ENCODE measurements at places on chromosomes 12 and 14.

DNA sequence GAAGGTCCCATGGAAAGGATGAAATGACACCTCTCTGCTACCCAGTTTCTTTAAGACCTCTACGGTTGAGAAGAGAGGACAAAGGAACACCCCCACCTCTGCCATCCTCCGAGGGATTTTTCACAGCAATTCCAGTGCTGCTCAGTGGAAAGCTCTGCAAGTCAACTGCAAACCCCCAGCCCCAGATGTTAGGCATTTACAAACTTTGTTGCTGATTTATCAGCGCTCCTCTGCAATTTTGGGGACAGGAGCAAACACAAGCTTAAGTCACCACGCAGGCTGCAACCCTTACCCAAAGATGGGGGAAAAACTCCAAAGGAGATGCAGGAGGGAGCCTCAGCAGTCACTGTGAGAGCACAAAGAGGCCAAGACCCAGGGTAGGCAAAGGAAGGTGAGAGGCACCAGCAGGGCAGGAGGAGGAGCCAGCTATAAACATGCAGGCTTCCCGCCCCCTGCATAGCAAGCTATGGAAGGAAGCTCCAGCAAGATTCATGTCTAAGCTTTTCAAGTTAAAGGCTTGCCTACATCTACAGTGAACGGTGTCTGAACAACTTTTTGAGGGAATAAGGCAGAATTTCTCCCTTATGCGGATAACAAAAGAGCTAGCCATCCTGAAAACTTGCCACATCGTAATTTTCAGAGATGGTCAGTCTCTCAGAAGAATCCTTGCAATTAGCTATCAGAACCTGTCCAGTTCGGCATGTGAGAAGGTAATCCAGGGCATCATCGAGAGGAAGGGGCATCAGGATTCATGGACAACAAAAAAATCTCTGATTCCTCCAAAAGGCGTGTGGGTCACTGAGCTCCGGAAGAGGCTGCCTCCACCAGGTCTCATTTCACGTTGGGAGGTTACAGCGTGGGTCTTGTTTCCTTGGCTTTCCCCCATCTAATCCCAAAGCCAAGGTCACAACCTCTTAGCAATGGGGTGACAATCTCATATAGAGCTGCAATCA lies 3.9 kb downstream of the CTDSP2 start:
- no peak for DNase-seq

DNA sequence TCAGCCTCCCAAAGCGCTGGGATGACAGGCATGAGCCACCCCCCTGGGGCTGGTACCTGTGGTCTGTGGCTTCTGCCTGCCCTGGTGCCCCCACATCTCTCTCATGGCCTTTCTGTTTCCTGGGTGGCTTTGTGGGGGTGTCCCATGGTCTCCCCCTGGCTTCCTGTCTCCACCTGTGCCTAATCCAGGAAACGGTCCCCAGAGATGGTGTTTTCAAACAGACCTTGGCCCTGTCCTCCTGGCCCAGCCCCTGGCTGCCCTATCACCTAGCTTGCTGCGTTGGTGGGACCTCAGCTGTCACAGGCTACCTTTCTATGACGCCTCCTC lies 18.1 kb downstream of the MEG3 start:
- DNase-seq: no peak

GRCh38 chr12:91928501-91928900 lies 217.1 kb downstream of the BTG1 start:
- DNase-seq: no peak

DNA sequence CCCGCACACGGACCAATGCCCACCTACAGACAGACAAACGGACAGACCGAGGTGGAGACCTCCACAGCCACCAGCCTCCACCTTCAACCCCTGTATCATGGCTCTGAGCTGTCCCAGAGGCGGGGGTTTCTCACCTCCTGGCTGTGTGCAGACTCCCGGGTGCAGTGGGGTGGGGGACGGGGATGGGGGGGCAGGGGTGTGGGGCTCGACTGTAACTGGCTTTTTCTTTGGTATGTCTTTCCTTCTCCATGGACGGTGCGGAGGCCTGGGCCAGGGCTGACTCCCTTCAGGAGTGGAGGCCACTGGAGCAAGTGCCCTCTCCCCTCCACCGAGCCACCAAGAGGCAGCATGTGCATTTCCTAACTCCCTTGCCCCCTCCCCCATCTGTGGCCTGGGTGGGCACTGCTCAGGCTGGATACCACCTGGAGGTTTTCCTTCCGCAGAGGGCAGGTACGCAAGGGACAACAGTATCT lies 122.6 kb downstream of the ESRRB start:
- DNase-seq: no peak

DNA sequence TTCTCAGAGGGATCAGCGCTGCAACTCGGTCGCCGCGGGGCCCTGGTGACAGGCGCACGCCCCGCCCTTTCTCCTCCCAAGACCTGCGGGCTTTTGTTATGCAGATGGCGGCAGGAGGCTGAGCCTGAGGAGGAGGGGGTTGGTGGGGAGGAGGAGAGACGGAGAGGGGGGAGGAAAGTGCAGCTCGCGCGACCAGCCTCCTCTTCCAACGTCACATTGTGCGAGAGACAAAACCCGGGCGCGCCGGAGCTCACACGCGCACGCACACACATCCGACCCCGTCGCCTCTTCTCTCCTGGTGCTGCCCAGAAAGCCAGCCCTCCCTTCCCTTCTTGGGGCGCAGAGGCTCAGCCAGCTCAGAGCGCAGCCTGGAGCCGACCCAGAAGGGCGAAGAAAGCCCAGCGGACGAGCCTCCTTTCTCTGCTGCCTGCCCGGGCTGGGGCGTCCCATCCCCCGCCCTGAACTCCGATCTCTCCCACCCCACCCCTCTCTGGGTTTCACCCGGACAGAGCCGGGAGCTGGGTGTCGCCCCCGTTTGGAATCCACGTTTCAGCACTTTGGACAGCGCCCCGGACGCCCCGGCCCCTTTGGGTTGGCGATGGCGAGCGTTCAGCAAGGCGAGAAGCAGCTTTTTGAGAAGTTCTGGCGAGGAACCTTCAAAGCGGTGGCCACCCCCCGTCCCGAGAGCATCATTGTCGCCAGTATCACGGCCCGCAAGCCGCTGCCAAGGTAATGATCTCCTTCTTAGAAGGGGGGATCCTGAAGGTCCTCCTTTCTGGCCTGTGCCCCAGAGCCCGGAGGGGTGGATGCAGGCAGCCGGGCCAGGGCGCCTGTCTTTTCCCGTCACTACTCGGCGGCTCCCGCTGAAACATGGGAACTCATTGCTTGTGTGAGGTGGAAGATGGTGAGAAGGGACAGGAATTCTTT lies at the start of gene SRRM4:
SRRM4 (plus strand) TSS at position 257 of the 927 bp plus-strand sequence; CDS start at position 599, 342 bp downstream.
- no peak for DNase-seq

- peak; percentile 89 for DNase-seq
Observed at GRCh38 chr14:91315844-91316267, 71.4 kb upstream of the GPR68 start.

- no peak for DNase-seq
Observed at GRCh38 chr14:37045340-37046061, 126.9 kb downstream of the SLC25A21 start.

- no peak for DNase-seq
Observed at GRCh38 chr12:130147875-130148596, 14.2 kb upstream of the FZD10 start.

GRCh38 chr14:42437809-42438208 lies 831.1 kb downstream of the LRFN5 start:
- DNase-seq: no peak

- DNase-seq: peak; percentile 14
Observed at GRCh38 chr14:76957224-76957891, 71.2 kb downstream of the IRF2BPL start.

DNA sequence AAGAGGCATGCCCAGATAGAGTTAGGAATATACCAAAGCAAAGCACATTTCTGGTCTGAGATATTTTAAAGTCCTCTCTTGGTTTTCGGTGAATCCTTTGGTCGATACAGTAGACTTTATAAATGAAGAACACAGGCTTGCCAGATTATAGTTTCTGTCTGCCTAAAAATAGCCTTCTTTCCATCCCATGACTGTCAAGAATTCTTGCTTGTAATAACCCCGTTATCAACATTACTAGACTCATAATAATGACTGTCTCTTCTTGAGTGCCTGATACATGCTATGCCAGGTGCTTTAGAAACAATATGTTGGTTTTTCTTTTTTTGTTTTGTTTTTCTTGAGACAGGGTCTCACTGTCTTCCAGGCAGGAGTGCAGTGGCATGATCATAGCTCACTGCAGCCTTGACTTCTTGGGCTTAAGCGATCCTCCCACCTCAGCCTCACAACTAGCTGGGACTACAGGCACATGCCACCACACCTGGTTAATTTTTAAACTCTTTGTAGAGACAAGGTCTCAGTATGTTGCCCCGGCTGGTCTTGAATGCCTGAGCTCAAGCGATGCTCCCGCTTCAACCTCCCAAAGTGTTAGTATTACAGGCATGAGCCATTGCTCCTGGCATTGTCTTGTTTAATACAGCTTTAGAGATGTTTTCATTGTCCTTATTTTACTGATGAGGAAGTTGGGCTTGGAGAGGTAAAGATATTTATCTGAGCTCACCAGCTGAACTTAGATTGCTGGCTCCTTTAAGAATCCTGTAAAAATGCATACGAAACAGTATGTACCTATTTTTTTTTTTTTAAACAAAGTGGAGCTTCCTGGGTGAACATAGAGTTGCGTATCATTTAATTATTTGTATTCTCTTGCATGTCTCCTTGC lies 30.4 kb downstream of the CHST11 start:
- no peak for DNase-seq

DNA sequence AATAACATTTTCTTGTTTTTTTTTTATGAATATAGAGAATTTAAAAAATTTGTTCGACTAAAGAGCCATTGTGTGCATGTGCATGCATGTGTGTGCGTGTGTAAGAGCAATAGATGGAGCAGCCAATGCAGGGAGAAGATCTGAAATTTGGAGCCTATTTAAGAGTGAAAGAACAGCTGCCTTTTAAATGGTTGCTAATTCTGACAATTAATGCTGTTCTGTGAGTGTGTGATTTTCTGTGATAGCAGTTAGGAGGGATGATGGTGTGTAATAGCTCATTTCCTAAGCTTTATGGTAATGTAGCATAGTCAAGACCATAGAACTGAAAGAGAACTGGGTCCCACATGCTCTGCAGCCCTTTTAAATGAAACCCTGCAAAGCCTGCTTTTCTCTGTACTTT lies 137.9 kb downstream of the NRXN3 start:
- no peak for DNase-seq

DNA sequence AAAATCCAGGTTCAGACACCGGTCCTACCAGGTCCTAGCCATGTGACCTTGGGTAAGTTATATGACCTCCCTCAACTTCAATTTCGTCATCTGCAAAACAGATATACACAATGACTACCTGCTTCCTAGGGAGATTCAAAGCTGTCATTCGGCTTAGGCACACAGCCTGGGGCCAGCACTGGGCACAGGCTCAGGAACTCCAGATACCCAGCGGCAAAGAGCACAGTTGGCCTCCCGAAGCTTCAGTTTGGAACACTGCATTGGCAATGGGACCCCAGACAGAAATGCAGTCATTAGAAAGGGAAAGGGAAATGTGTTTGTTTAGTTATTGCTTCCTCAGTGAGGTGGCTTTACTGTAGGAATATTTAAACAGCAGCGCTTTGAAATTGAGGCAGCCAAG lies 11.4 kb downstream of the PLEKHG6 start:
- no peak for DNase-seq

- DNase-seq: no peak
Observed at GRCh38 chr14:70472253-70473159, 20.5 kb downstream of the ADAM21 start.

DNA sequence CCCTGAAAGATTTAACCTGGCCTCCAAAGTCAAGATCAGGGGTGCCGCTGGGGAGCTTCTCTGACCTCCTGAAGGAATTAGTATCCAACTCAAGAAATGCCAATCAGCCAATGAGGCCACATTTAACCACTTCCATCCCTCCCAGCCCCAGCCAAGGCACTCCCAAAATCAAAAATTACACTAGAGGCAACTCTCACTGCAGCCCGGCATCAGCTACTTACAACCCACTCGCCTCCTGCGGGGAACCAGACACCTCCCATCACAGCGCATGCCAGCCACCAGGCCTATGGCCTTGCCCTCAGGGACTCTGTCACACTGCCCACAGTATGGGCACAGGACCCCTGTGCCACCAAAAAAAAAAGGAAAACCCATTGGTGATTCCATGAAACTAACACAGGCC lies 62.3 kb upstream of the DDX11 start:
- DNase-seq: no peak

GRCh38 chr12:109331301-109331952 lies 16.3 kb upstream of the MYO1H start:
- DNase-seq: no peak

DNA sequence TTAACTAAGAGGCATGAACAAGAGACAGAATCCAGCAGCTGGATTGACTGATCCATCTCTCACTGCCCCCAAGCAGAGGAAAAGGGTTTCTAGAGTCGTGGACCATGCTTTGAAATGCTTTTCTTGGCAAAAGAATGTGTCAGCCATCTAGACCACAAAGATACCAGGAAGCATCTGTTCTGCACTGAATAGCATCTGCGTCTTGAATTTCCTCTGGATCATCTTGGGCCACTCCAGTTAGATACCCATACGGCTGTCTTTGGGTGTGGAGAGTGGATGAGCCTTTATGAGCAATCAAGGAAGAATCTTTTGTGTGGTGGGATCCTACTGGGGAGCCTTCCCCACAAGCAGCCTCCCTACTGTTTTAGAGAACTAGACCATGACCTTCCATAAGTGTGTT lies 16.0 kb upstream of the RFX4 start:
- DNase-seq: no peak

DNA sequence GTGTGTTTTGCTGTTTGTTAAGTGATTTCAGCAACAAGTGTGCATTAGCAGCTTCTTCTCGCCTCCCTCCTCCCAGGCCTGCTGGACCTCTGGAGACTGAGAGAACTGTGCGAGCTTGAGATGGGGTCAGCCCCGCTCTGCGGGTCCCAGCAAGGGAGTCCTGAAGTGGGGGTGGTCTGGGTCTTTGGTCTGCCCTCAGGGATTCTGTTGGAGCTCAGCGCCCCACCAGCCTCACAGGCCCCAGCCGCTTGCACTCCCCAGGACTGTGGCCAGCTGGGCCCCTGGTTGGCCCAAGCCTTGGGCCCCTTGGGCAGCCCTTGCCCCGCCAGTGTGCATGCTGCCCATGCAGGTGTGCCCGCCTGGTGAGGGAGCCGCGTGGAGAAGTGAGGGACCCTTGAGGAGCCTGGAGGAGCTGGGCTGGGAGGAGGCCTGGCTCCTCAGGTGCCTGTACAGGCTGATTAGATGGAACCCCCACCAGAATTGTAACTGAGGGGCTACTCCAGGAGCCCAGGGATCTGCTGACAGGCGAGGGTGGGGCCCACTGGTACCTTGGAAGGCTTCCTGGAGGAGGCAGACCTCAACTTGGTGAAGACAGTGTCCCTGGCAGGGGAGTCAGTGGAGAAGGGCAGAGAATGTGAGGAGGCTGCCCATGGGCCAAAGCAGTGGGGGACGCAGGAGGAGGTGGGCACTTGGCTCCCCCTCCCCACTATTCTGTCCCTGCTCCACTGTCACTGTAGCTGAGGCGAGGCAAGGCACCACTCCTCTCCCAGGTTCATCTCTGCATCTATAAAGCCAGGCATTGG lies 56.7 kb downstream of the BEGAIN start:
- no peak for DNase-seq

All from CD4-positive, alpha-beta T cell treated with Interferon gamma for 1 hour (primary cell).